ENCODE measurements at places on chromosomes 11 and 22.
A peak's percentile ranks its signal among the peaks of the same experiment; 100 is the strongest.

DNA sequence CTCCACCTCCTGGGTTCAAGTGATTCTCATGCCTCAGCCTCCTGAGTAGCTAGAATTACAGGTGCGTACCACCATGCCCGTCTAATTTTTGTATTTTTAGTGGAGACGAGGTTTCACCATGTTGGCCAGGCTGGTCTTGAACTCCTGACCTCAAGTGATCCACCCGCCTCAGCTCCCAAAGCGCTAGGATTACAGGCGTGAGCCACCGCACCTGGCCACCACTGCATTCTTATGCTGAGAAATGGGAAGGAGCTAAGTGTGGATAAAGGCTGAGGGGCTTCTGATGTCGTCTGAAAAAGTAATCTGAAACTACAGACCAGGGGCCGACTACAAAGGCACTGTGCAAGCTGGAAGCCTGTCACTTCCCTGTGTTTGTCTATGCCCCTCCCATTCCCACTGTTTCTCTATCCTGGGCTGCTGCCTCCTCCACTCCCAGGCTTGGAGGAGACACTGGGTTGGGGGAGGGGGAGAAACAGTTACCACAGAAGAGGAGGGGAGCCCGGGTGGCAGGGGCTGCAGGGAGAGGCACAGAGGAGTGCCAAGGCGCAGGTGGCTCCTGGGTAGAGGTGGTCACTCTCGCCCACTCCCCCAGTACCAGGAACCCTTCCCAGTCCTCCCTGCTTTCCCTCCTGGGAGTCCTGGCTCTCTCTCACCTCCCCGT is 2.9 kb upstream of the MTA2 start:
- DNase-seq: no peak

DNA sequence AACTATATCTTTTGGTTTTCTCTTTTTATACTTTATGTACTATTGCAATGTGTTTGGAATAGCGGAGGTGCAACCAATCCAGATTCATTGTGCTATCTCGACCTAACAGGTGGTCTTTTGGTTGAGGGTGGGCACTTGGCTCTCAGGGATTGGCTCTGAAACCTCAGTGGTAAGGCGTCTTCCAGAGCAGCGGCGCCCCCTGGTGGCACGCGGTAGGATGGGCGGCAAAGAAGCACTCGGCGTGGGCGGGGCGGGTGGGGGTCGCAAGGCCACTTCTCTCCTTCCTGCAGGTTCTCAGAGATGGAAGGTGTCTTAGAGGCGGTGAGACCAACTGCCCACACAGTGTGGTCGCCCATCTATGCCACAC is 19.2 kb upstream of the PLET1 start:
- DNase-seq: peak; percentile 29

- no peak for DNase-seq
These were observed 126.2 kb downstream of the KCNQ1 start for GRCh38 chr11:2570841-2571597.

GRCh38 chr11:128548649-128549255 is 38.6 kb downstream of the ETS1 start:
- DNase-seq: no peak

- DNase-seq: peak; percentile 35
These were observed 18.5 kb downstream of the PTPRJ start for GRCh38 chr11:47998733-47999359.

- DNase-seq: no peak
These were observed 29.8 kb upstream of the DRD2 start for GRCh38 chr11:113505046-113505445.

DNA sequence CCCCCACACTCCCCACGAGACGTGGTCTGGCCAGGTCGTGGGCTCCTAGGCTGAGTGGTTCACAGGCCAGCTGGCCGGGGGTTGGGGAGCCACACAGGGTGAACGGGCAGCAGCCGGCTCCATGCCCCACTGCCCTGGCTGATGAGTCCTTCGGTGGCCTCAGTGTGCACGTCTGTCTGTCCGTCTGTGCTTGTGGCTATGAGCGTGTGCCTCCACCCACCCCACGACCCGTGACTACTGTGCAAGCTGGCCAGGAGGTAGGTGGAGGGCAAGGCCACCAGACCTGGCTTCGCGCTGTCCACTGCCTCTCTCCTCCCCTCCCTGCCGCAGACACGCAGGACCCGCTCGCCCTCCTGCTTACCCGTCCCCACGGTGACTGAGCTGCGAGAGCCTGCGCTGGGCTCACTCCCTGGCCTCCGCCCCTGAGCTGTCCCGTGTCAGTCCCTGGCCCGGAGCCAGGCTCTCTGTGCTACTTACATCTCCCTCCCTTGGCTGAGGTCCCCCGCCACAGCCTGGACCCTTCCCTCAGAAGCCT is 14.1 kb downstream of the CSDC2 start:
- no peak for DNase-seq

GRCh38 chr11:105046898-105047579 is 1.9 kb upstream of the CARD16 start:
- no peak for DNase-seq

DNA sequence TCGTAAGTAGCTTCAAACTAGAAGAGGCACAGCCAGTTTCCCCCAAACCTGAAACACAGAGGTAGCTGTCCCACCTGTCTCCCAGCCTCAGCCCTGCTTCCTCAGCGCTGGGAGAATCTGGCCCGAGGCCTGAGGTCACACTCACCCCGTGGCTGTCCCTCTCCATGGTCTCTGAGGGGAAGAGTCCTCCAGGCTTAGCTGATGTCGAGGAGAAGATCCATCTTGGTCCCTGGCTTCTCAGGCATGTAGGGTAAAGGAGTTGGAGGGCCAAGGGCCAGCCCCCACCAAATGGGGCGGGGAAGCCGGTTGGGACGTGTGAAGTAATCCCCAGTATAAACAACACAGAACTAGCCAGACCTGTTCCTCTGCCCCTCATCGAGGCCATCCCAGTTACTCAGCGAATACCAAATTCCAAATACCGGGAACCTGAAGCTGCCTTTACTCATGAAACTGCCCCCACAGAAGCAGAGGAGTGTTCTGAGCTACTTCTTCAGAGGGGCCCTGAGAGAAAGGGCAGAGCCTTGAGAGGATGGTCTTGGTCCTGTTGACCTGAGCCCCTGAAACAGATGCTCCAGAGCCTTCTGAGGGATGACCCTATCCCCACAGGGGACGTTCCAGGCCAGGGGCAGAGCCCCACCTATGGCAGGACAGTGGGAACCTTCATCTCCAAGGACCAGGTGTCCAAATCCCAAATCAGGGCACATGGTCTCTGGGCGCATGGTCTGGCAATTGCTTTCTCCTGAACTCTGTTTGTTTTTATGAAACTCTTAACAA is at the start of gene TMPRSS13:
Gene TMPRSS13, minus strand, starts transcription at position 261 of the 774 bp plus-strand sequence. Its CDS starts 95 bp downstream, at position 166.
- peak; percentile 61 for DNase-seq

- no peak for DNase-seq
These were observed 9.7 kb downstream of the LAYN start for GRCh38 chr11:111550258-111550657.

DNA sequence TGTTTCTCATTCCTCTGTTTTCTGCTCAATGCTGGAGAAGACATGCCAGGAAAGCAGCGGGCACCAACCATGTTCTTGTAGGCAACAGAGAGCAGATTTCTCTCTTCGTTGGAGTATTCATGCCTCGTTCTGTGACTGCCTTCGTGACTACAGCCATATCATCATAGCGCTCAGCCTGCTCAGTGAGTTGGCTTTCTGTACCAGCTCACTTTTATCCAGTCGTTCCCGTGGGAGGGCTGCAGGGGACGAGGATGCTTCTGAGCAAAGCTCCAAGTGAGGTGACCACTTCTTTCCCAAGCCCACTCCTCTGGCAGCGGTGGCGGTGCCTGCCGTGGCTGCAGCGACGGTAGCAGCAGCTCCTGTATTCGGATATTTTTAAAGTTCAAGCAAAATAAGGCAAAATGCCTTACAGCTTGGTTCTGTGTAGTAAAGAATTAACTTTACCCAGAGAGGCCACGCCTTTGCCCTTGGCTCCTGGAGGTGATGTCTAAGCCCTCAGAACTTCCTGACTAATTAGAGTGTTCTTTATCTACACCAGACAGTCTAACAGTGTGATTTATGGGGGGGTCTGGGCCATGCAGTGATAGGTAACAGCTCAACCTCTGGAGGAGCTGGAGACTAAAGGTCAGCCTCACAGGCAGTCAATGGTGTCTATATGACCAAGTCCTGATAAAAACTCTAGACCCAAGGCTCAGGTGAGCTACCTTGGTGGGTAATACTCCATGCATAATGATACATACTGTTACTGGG is 35.3 kb downstream of the LDHAL6A start:
- DNase-seq: no peak

DNA sequence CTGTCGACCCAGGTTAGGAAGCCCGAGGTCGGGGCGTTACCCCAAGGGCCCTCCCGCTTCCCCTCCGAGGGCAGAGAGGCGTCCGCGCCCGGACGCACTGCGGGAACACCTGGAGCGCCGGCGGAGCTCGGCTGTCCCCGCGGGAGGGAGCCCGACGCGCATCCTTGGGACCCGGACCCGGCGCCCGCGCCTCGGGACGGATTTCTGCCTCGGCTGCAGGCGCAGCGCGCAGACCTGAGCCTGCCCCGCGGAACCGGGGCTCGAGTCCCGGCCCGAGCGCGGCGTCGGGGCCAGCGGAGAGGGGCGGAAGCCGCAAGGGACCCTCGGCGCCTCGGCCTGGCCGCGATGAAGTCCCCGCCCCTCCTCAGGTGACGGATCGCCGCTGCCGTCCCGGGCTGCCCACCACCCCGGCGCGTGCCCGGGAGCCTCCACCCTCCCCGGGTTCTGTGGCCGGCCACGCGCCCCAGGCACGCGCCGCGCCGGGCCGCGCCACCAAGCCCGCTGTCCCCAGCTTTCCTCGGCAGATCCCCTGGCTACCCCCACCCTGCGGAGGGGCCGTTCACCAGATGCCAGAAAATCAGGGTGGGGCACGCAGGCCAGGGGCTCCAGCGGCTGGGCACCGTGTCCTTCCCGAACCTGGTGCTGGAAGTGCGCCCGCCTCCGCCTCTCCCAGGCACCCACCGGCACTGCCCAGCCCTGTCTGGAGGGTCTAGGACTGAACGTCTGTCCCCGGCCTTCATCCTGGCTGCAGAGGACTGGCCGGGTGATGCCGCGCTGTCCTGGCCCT is 410 bp downstream of the GLB1L3 start:
- DNase-seq: no peak

GRCh38 chr11:102724904-102725500 is at the start of gene MMP8:
MMP8 (minus strand) TSS chr11:102724954; CDS start chr11:102724855, 99 bp downstream.
- DNase-seq: no peak

GRCh38 chr22:44814266-44815098 is 62.1 kb downstream of the ARHGAP8 start:
- DNase-seq: no peak

DNA sequence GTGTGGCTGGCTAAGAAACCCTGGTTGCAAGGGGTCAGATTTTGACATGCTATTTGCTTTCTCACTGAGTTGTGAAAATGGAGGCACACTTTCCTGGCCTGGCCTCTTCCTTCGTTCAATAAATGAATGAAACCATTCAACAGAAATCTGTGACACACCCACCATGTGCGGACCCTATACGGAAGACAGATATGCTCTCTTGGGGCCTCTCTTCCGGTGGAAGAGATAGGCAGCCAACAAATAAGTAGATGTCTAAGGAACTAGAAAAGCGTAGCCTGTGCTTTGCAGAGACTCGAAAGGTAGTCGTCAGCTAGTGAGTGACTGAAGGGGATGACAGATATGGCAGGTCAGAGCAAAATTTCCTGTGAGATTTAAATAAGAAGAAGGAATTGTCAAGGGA is 5.3 kb downstream of the KCNQ1OT1 start:
- DNase-seq: no peak

DNA sequence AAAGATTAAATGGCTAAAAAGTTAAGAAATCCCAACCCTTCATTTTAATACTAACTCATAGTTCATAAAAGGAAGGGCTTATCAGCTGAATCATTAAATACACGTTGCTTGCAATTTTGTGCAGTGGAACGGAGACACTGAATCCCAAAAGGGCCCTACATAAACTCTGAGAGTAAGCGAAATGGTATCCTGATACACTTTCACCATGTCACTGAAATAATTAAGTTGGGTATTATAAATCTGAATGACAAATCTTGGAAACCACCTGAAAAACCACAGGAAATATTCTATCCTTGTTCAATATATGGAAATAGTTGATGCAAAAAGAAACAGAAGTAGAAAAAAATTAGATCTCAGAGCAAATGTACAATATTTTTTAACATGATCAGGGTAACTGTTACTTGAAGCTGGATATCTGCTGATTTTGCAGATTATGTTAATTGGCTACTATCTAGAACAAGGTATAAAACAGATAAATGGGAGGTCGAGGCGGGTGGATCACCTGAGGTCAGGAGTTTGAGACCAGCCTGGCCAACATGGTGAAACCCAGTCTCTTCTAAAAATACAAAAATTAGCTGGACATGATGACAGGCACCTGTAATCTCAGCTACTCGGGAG is 55.1 kb downstream of the MAML2 start:
- no peak for DNase-seq

GRCh38 chr11:64604458-64605243 is 13.6 kb downstream of the SLC22A12 start:
- DNase-seq: no peak

- no peak for DNase-seq
These were observed 37.8 kb downstream of the FDX1 start for GRCh38 chr11:110467556-110467955.

DNA sequence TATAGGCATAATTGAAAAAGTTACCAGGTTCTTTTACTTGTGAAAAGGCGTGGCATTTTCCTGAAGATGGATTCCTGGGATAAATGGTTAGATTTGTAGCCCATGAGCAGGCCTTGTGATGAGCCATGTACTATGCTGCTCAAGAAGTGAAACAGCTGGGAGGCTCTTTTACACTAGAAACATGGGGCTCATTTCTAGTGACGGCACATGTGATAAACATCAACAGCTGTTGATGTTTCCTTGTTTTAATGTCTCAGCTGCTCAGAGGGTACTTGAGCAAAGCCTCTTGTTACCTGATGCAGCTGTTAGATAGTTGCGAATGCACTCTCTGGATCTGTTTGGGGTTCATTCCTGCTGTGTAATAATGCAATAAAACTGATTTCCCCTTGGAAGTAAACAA is 396.8 kb downstream of the GUCY1A2 start:
- peak; percentile 60 for DNase-seq

DNA sequence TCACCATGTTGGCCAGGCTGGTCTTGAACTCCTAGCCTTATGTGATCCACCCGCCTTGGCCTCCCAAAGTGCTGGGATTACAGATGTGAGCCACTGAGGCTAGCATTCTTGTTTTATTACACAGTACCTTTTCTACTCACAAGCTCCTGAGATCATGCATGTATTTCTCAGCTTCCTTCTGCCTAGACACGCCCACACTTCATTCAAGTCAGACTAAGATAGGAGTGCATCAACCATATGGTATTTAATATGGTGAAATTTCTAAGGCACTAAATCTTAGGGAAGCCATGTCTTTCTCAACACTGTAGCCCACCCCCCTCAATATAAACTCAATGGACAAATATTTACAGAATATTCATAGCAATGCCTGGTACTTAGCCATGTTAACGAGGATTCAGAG is 62.1 kb downstream of the SLC25A17 start:
- DNase-seq: peak; percentile 19

- DNase-seq: no peak
These were observed 87.9 kb downstream of the BCR start for GRCh38 chr22:23268139-23268712.

DNA sequence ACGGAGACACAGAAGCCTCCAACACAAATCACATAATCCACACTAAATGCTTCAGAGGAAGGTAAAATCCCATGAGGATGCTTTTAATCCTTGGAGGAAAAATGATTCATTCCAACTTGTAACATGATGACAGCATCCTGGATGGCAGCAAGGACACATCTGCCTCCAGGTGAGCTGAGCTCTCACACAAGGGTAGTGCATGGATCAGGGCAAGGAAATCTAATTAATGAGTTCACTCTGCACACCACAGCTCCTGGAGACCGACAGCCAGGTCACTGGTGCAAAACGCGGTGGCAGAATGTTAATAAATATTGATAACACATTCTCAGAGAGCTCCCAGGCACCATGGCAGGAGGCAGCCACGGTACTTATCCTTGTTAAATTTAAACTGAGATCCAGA is 40.3 kb upstream of the CYP2D6 start:
- DNase-seq: no peak
